Ascending aorta (tissue), 2 donors: ENCODE measurements at places on chromosomes 1 and 21. TPM values are rescaled to one million over a fixed set of nuclear protein-coding genes. Genes with fewer than 3 reads are reported as not detected.

The SELL gene
- 1.9 TPM for total RNA-seq

The DNM3 gene
- total RNA-seq: 9.6 TPM

The S100A7A gene
- not detected for total RNA-seq

The WDTC1 gene
- 36.2 TPM for total RNA-seq

The AKR7A3 gene
- total RNA-seq: 11.7 TPM

The IFFO2 gene
- 131 TPM for total RNA-seq

The S100A9 gene
- total RNA-seq: 764 TPM

DNA sequence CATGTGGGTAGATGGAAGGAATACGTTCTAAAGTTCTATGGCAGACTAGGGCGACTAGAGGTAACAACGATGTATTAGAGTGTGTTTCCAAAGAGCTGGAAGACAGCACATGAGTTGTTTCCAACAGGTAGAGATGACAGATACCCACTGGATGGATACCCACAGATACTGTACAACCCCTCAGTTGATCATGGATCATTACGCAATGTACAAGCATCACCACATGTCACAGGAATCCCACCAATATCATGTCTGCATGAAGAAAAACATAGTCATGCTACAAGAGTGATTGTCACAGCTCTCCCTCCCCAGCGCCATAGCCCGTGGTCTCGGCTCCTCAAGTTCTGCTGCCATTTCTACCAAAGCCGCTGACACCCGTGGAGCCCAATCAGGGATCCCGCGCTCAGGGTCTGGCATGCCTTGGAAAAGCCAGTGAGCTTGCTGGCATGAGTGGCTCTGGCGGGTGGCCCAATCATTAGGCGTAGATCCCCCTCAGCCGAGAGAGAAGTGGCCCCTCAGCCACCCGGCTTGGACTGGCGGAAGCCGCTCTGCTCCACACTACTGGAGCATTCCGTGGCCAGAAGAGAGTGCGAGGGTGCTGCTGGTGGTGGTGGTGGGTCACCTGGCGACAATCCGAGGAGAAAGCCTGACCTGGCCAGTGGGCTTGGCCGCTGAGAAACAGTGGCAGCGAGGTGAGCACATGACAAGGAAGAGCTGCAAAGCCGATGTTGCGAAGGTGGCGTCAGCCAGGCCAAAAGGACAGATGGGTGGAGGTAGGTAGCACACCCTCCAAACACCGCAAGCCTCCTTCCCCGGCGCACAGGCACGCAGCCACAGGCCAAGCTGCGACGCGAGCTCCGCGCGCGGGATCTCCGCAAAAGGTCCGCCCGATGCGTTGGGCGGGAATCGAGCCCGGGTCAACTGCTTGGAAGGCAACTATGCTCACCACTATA is 65.7 kb upstream of the FCGR2A start:
- H3K4me1 ChIP-seq: no peaks in the 10 kb centered on the region
- no peaks in the 10 kb centered on the region for H3K36me3 ChIP-seq
- no peak overlapping the region for H3K27ac ChIP-seq
- no peaks in the 10 kb centered on the region for H3K27me3 ChIP-seq
- H3K4me3 ChIP-seq: peak overlapping the region; percentile 50

DNA sequence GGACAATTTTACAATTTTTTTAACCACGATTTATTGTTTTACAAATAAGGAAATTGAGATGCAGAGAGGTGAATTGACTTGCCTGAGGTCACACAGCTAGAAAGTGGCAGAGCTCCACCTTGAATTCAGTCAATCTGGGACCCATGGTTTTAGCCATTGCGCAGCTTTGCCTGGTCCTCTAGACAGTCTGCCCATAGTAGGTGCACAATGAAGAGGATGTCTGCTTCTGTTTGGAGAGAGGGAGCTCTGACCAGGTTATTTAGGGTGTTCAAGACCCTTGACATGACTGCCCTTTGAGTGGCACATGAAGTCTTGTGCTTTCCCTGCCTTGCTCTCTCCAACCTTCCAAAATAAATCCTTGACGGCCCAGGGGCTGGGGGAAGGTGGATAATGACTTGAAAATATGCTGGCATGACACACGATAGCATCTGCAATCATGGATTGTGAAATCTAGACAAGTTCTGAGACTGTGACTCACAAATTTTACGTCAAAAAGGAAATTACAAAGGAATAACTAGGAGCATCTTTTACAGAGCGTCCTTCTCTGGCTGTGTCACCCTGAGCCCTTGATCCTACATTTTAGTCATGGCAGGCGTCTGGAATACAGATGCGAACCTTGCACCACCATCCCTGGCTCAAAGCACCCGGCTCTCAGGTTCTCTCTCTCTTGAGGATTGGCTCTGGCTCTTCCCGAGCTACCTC is 26.2 kb upstream of the ID3 start:
- H3K4me3 ChIP-seq: no peak overlapping the region
- H3K27me3 ChIP-seq: no peaks in the 10 kb centered on the region
- H3K4me1 ChIP-seq: no peaks in the 10 kb centered on the region
- no peaks in the 10 kb centered on the region for H3K36me3 ChIP-seq

- DNase-seq: no peak
- H3K4me3 ChIP-seq: no peak overlapping the region
- H3K27ac ChIP-seq: no peak overlapping the region
- no peaks in the 10 kb centered on the region for H3K4me1 ChIP-seq
- H3K36me3 ChIP-seq: peaks cover 66% of the 10 kb centered on the region
Observed at GRCh38 chr1:10337436-10337835, 61.4 kb upstream of the PGD start.

- no peak overlapping the region for H3K4me3 ChIP-seq
- no peak overlapping the region for H3K27ac ChIP-seq
- no peaks in the 10 kb centered on the region for H3K27me3 ChIP-seq
- H3K4me1 ChIP-seq: no peaks in the 10 kb centered on the region
Observed at GRCh38 chr1:26378088-26378878, 5.7 kb upstream of the ZNF683 start.

DNA sequence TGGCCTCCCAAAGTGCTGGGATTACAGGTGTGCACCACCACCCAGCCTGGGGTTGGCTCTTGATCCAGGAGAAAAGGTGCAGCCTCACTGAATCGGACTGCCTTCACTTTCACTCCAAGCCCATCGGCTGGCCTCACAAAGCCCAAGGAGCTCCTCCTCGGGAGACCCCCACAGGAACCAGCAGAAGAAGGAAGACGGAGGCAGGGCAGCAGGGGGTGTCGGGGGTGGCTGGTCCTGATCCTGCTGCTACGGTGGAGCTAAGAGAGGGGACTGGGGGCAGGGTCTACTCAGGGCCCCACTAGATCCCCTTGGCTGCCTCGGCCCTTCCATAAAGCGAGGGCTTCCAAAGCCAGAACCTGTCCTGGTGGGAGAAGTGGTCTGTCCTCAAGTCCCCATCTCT is 93.9 kb downstream of the STUM start:
- peaks cover 27% of the 10 kb centered on the region for H3K36me3 ChIP-seq
- H3K4me3 ChIP-seq: no peak overlapping the region
- no peaks in the 10 kb centered on the region for H3K4me1 ChIP-seq
- DNase-seq: no peak
- H3K27ac ChIP-seq: no peak overlapping the region

GRCh38 chr1:46491443-46492268 is 2.0 kb downstream of the DMBX1 start:
- peaks cover 29% of the 10 kb centered on the region for H3K27me3 ChIP-seq
- peaks cover 13% of the 10 kb centered on the region for H3K4me1 ChIP-seq
- no peak for DNase-seq
- no peak overlapping the region for H3K27ac ChIP-seq

GRCh38 chr1:227559499-227559898 is 3.9 kb upstream of the ZNF678 start:
- H3K36me3 ChIP-seq: no peaks in the 10 kb centered on the region
- H3K4me3 ChIP-seq: peak overlapping the region; percentile 5
- no peak for DNase-seq
- H3K4me1 ChIP-seq: peaks cover 4% of the 10 kb centered on the region

DNA sequence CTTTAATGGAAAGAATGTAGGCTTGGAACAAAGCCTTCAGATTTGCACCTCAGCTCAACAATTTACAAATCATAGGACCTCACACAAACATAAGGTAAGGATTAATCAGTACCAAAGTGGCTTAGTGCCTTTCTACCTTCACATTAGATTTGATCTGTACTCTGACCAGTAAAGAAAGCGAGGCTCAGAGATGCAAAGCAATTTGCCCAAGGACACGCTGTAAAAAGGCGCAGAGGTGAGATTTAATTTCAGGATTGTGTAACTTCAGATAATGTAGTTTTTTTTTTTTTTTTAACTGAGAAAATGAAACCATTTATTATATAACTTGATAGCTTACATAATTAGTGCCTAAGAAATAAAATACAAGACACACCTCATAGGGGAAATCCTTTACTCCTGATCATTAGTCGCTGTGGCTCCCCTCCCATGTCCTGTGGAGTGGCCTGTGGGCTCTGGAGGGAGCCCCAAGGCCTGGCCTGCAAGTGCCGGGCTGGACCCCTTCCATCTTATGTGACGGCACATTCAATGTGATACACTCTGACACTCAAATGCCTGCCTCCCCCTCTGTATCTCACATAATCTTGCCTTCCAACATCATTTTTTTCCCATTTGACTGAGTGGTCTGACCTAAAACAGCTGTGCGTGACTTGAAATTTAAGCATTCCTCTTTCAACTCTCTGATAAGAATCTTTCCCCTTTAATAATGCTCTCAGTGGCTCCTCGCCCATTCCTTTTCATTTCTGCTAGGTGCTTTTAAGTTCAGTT is 426.5 kb upstream of the DAB1 start:
- no peak overlapping the region for H3K4me3 ChIP-seq
- no peaks in the 10 kb centered on the region for H3K36me3 ChIP-seq
- no peaks in the 10 kb centered on the region for H3K4me1 ChIP-seq

DNA sequence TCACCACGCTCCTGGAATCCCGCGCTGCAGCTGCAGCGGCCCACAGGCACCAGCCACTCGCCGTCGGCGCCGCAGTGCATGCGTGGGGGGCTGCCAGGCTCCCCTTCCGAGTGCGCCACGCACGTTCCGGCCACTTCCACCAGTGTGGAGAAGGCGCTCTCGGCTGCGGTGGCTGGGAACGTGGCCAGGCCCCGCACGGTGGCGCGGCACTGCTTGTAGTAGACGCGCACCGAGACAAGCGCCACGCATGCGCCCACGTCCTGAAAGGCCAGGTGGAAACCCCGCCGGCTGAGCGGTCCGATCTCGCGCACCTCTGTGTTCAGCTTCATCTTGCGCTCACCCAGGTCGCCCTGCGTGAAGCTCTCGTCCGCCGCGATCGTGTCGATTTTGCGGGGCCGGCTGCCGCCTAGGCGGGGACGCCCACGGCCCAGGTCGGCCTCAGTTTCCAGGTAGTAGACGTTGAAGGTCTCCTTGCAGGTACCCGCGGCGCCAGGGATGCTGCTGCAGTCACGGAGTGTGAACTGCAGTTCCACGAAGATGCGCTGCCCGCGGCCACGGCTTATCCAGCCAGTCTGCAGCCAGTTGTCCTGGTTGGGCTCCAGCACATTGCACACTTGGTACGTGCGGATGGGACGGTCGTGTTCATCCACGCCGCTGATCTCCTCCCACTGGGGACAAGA is 3.4 kb downstream of the EPHA10 start:
- no peak overlapping the region for H3K4me3 ChIP-seq
- H3K27me3 ChIP-seq: peaks cover 15% of the 10 kb centered on the region
- H3K36me3 ChIP-seq: no peaks in the 10 kb centered on the region

DNA sequence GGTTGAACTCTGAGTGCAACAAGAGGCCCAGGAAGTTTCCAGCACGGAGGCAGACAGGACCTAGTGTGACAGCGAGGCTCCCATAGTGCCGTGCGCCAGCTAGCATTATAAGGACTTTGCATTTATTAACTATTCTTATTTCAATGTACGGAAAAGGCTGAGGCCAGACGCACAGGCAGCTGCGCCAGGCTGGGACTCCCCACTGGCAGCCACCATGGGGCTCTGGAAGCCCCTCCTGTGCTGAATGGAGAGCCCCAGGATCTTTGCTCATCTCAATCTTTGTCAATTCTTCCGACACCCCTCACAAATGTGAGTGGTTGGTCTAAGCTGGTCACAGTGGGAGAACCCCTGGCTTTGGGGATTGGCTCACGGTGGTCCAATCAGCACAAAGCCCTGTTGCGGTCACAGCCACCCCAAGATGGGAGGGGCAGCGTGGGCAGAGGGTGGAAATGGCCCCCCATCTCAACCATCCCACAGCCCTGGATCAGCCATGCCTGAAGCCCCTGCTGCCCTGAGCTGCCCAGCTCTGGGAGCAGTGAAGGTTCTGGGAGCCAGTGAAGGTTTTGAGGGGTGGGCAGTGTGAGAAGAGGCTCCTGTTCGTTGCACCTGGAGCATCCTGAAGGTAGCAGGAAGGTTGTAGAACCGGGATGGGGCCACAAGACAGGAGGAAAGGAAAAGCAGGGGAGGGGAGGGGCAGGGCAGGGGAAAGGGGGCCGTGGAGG is 59.5 kb upstream of the ADARB1 start:
- no peak for DNase-seq
- no peak overlapping the region for H3K27ac ChIP-seq
- no peak overlapping the region for H3K4me3 ChIP-seq
- no peaks in the 10 kb centered on the region for H3K27me3 ChIP-seq
